Karpas-422 (cell line): ENCODE measurements at places on chromosomes 4 and X.

GRCh38 chr4:153641532-153641931 is 42.5 kb upstream of the TLR2 start:
- no peak for DNase-seq
- H3K4me1 ChIP-seq, result peaks cover 11% of the 10 kb centered on the region
- peaks cover under 1% of the 10 kb centered on the region; the same call in 1 of the 2 replicates for H3K36me3 ChIP-seq

- no peaks in the 10 kb centered on the region for H3K36me3 ChIP-seq
- H3K4me3 ChIP-seq, result peak overlapping the region; percentile 23; the same call in 1 of the 2 replicates
- DNase-seq, result no peak
- H3K27me3 ChIP-seq, result no peaks in the 10 kb centered on the region
Measured at GRCh38 chrX:107673431-107673830, 45.1 kb downstream of the PRPS1 start.

- no peaks in the 10 kb centered on the region for H3K4me1 ChIP-seq
- no peak for DNase-seq
- no peak overlapping the region for H3K27ac ChIP-seq
- no peaks in the 10 kb centered on the region for H3K27me3 ChIP-seq
- H3K4me3 ChIP-seq, result no peak overlapping the region
Measured at GRCh38 chr4:86035688-86036087, 324.2 kb downstream of the MAPK10 start.

DNA sequence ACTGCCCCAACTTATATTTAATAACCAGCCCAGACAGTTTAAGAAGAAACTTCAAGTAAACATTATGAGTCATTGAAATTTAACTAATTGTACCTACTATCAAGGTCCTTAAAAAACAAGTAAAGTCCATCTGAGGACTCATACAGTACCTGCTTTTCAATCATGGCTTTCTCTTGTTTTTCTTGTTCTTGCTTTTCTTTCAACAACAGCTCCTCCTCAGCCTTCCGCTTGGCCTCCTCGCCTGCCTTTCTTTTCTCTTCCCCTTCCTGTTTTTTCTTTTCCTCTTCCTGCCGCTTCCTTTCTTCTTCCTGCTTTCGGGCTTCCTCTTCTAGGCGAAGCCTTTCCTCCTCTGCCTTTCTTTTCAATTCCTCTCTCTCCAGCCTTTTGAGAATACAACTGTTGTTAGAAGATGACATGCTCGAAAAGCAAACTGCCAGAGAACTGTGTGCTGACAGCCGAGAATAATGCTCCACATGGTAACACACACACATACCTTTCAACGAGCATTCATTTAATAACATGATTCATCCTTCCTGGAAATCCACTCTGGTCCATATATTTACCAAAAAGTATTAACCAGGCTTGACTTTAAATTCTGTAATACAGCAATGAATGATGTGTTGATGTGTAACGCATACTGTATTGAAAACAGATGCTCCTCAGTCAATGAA is 25.2 kb upstream of the BCLAF3 start:
- no peaks in the 10 kb centered on the region for H3K36me3 ChIP-seq
- H3K4me1 ChIP-seq, result no peaks in the 10 kb centered on the region
- H3K27ac ChIP-seq, result no peak overlapping the region
- no peaks in the 10 kb centered on the region for H3K27me3 ChIP-seq
- no peak overlapping the region for H3K4me3 ChIP-seq

GRCh38 chr4:35300996-35301774 is 943.1 kb downstream of the ARAP2 start:
- H3K36me3 ChIP-seq, result no peaks in the 10 kb centered on the region
- no peak overlapping the region for H3K27ac ChIP-seq
- H3K4me1 ChIP-seq, result no peaks in the 10 kb centered on the region
- no peaks in the 10 kb centered on the region for H3K27me3 ChIP-seq
- DNase-seq, result no peak

- H3K27me3 ChIP-seq, result no peaks in the 10 kb centered on the region
- no peak overlapping the region for H3K27ac ChIP-seq
- no peak overlapping the region for H3K4me3 ChIP-seq
- H3K36me3 ChIP-seq, result no peaks in the 10 kb centered on the region
- no peaks in the 10 kb centered on the region for H3K4me1 ChIP-seq
Measured at GRCh38 chr4:183612329-183613250, 46.4 kb downstream of the RWDD4 start.

- no peak overlapping the region for H3K4me3 ChIP-seq
- no peak for DNase-seq
- H3K4me1 ChIP-seq, result no peaks in the 10 kb centered on the region
- no peak overlapping the region for H3K27ac ChIP-seq
- no peaks in the 10 kb centered on the region for H3K27me3 ChIP-seq
- no peaks in the 10 kb centered on the region for H3K36me3 ChIP-seq
Measured at GRCh38 chrX:64792598-64793337, 183.5 kb downstream of the ZC4H2 start.

- no peaks in the 10 kb centered on the region for H3K4me1 ChIP-seq
- no peak for DNase-seq
- H3K27me3 ChIP-seq, result no peaks in the 10 kb centered on the region
- H3K4me3 ChIP-seq, result no peak overlapping the region
- H3K27ac ChIP-seq, result no peak overlapping the region
Measured at GRCh38 chrX:121782976-121783375, 735.6 kb downstream of the GLUD2 start.

DNA sequence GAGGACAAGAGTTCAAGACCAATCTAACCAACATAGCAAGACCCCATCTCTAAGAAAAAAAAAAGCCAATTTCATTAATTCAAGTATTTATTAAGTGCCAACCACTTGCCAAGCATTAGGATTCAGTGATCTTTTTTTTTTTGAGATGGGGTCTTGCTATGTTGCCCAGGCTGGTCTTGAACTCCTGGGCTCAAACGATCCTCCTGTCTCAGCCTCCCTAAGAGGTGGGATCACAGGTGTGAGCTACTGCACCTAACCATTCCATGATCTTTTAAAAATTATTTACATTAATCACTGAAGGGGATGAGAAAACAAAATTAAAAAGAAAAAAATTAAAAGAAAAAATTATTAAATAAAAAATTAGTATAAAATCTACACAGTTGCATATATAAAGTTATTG is 24.4 kb downstream of the HELQ start:
- no peaks in the 10 kb centered on the region for H3K27me3 ChIP-seq
- no peak for DNase-seq
- H3K4me3 ChIP-seq, result no peak overlapping the region
- no peaks in the 10 kb centered on the region for H3K4me1 ChIP-seq
- H3K27ac ChIP-seq, result no peak overlapping the region
- H3K36me3 ChIP-seq, result no peaks in the 10 kb centered on the region

- DNase-seq, result no peak
- H3K27me3 ChIP-seq, result no peaks in the 10 kb centered on the region
- no peak overlapping the region for H3K27ac ChIP-seq
- H3K4me1 ChIP-seq, result no peaks in the 10 kb centered on the region
Measured at GRCh38 chrX:68726366-68726765, 78.9 kb downstream of the STARD8 start.

DNA sequence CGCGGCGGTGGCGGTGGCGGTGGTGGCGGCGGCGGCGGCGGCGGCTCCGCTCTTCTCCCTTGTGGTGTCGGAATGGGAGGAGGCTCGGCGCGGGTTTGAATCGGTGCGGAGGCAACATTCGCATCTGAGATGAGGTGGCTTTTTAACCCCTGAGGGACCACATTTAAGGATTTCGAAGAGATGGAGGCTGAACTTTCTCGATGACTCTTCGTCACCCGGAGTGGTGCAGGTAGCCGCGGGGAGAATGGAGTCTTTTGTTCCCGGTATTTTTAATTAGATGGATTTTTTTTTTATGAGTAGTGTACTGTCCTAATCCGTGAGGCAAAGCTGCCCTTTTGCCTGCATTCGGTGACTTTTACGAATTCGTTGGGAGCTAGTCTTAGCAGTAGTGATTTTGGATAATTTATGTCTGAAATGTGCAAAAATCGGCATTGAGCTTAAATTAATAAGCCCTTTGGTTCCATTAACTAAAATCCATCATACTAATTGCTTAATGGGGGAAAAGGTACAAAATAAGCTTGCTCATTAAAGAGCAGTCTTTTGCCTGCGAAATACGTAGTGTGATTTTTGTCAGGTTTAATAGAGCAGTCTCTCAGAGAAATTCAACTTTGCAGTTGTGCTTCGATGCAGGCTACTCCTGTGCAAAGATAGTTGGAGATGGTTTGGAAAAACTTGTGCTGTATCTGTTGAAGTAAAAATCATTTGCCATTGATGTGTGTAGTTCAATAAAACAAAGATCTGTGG is 206.2 kb downstream of the TENM3 start:
- no peak overlapping the region for H3K4me3 ChIP-seq
- no peak overlapping the region for H3K27ac ChIP-seq
- H3K36me3 ChIP-seq, result no peaks in the 10 kb centered on the region
- DNase-seq, result no peak

DNA sequence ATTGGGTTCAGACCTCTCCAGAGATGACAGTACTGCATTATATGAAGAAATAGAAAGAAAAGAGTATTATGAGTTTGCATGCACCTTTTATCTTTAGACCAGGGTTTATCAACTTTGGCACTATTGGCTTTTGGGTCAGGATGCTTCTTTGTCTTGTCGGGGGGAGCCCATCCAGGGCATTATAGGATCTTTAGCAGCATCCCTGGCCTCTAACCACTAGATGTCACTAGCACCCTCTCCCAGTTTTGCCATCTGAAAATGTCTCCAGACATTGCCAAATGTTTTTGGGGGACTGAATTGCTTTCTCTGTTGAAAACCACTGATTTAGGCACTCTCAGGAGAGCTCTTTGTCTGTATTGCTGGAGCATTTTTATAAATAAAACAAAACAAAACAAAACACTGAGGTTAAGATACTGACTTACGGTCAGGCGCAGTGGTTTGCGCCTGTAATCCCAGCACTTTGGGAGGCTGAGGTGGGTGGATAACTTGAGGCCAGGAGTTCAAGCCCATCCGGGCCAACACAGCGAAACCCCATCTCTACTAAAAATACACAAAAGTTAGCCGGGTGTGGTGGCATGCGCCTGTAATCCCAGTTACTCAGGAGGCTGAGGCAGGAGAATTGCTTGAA is 23.6 kb downstream of the CA5B start:
- no peaks in the 10 kb centered on the region for H3K36me3 ChIP-seq
- no peak overlapping the region for H3K4me3 ChIP-seq
- no peaks in the 10 kb centered on the region for H3K27me3 ChIP-seq
- H3K4me1 ChIP-seq, result peaks cover 16% of the 10 kb centered on the region
- peak; percentile 78 for DNase-seq
- H3K27ac ChIP-seq, result no peak overlapping the region

DNA sequence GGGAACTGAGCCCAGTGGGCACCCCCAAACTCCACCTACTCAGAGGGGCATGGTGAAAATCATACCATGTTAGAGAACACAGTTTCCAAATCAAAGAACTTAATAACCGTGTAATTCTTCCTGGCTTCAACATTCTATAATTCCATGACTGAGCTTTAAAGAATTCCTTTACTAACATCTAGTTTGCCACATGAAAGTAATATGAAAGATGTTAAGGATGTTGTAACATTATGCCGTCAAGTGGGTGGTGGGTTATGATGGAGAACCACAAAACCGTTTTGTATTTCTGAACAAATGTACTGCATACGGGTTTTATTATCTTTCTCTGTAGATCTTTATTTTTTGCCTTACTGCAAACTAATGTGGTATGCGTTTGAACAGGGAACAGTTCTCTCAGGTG is 549.0 kb upstream of the MAGEB2 start:
- H3K4me1 ChIP-seq, result no peaks in the 10 kb centered on the region
- H3K27me3 ChIP-seq, result no peaks in the 10 kb centered on the region
- no peak for DNase-seq
- no peak overlapping the region for H3K4me3 ChIP-seq

GRCh38 chrX:40496728-40497127 is 84.0 kb upstream of the ATP6AP2 start:
- H3K4me3 ChIP-seq, result no peak overlapping the region
- H3K27me3 ChIP-seq, result no peaks in the 10 kb centered on the region
- no peak for DNase-seq
- no peak overlapping the region for H3K27ac ChIP-seq
- H3K4me1 ChIP-seq, result no peaks in the 10 kb centered on the region

DNA sequence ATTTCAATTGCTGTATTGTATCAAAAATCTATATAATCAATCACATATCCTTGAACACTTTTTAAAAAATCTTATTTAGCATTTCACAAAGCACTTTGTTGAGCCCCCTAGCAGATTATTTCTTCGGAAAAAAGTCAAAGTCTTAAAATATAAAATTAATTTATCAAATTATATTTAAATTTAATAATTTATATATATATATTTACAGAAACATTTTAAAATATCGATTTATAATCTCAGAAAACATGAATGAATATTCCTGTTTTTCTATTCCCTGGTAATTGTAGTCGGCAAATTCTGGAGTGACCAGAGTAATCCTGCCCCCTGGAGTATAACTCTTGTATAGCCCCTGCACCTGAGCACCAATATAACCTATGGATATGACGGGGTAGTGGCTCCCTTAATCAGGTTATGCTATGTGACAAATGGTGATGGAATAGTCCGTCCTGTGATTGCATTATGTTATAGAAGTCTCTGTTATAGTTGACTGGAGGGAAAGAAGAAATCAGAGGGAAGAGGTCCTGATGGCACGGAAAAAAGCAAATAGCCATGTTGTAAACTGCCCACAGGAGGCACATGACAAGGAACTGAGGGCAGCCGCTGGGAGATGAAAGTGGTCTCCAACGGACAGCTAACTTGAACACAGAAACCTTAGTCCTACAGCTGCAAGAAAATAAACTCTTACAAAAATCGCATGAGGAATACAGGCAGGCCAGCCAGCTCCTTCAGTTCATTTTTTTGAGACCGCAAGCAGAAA is 1092.3 kb downstream of the ARAP2 start:
- no peaks in the 10 kb centered on the region for H3K27me3 ChIP-seq
- no peaks in the 10 kb centered on the region for H3K36me3 ChIP-seq
- H3K4me3 ChIP-seq, result no peak overlapping the region
- H3K27ac ChIP-seq, result no peak overlapping the region

GRCh38 chr4:142065086-142065647 is 428.8 kb downstream of the IL15 start:
- no peaks in the 10 kb centered on the region for H3K27me3 ChIP-seq
- DNase-seq, result no peak
- no peak overlapping the region for H3K27ac ChIP-seq
- H3K4me1 ChIP-seq, result no peaks in the 10 kb centered on the region
- H3K4me3 ChIP-seq, result no peak overlapping the region

DNA sequence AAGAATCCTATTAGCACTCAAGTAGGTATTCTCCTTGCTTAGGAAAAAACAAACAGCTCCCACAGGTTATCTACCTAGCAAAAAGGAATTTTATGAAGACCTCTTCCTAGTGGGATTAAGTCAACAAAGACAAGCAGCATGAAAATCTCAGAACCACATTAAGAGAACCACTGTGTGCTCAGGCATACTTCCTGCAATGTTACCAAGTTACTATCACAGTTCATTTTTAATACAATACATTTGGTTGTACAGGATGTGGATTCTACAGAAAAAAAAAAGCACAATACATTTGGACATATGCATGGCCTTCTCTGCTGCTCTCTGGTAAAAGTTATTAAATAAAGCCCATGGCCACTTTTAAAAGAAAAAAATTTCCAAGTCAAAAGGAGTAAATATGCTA is 193.7 kb downstream of the PPP3CA start:
- H3K27ac ChIP-seq, result no peak overlapping the region
- H3K4me3 ChIP-seq, result no peak overlapping the region
- no peaks in the 10 kb centered on the region for H3K36me3 ChIP-seq
- no peak for DNase-seq

- H3K27ac ChIP-seq, result no peak overlapping the region
- no peak for DNase-seq
- no peaks in the 10 kb centered on the region for H3K27me3 ChIP-seq
- no peaks in the 10 kb centered on the region for H3K4me1 ChIP-seq
- H3K36me3 ChIP-seq, result no peaks in the 10 kb centered on the region
Measured at GRCh38 chr4:183362916-183363542, 40.8 kb upstream of the CLDN24 start.

- H3K27me3 ChIP-seq, result no peaks in the 10 kb centered on the region
- H3K36me3 ChIP-seq, result no peaks in the 10 kb centered on the region
- H3K4me3 ChIP-seq, result no peak overlapping the region
- peaks cover 5% of the 10 kb centered on the region for H3K4me1 ChIP-seq
Measured at GRCh38 chrX:123871309-123871708, 11.5 kb downstream of the XIAP start.
